ENCODE measurements at places on chromosomes 3 and 15.
A peak's percentile ranks its signal among the peaks of the same experiment; 100 is the strongest.

- no peak for DNase-seq
These were observed 15.6 kb downstream of the CLEC3B start for GRCh38 chr3:45041666-45042065.

GRCh38 chr3:111143-112069 lies 85.2 kb upstream of the CHL1 start:
- DNase-seq, result no peak

- DNase-seq, result peak; percentile 43
These were observed at the start of gene FAH for GRCh38 chr15:80152896-80153876. Gene FAH, plus strand, starts transcription at chr15:80152999. Its CDS starts 56 bp downstream, at chr15:80153055.

DNA sequence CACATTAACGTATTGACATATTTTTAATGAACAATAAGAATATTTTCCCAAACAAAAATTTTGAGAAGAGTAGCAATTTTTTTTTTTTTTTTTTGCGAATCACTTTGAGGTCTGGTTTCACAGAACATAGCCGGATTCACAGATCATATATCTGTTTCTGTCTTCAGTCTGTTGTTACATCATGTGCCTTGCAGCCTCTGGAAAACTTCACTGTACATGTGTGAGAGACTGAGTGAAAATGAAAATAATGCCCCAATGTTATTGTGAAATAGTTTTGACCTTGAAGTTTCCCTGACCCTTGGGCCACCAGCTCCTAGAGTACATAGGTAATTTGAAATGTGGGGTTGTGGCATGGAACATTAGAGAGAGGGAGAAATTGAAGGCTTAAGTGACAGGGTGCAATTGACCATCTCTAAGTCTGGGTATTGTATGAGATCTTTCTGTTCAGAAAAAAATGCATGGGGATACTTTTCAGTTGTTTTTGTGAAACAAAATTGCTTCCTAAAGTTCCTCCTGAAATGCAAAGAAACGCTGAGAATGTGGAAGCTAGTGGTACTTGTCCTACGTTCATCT lies 14.0 kb downstream of the ITPR1 start:
- DNase-seq, result peak; percentile 19

GRCh38 chr3:65619888-65620287 lies 418.8 kb downstream of the MAGI1 start:
- no peak for DNase-seq

DNA sequence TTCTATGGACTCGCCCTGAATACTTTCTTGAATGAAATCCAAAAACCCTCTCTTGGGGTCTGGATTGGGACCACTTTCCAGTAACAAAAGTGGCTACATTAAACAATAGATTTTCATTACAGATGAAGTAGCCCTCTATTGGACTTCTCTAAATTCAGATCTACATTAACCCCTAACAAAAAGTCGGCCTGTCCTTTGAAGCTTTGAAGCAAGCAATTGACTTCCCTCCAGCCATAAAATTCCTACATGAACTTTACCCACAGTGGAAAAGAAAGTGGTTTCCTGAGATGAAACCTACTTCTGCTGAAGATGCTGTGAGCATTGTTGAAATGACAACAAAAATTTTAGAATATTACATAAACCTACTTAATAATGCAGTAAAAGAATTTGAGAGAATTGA lies 967.1 kb upstream of the ROBO1 start:
- no peak for DNase-seq

- no peak for DNase-seq
These were observed 210.8 kb upstream of the MRPL3 start for GRCh38 chr3:131713416-131714123.

- DNase-seq, result no peak
These were observed 128.9 kb downstream of the KLF13 start for GRCh38 chr15:31455499-31455898.

Data from fibroblast of skin of right quadriceps (primary cell).